ENCODE measurements at places on chromosomes 4 and X.

DNA sequence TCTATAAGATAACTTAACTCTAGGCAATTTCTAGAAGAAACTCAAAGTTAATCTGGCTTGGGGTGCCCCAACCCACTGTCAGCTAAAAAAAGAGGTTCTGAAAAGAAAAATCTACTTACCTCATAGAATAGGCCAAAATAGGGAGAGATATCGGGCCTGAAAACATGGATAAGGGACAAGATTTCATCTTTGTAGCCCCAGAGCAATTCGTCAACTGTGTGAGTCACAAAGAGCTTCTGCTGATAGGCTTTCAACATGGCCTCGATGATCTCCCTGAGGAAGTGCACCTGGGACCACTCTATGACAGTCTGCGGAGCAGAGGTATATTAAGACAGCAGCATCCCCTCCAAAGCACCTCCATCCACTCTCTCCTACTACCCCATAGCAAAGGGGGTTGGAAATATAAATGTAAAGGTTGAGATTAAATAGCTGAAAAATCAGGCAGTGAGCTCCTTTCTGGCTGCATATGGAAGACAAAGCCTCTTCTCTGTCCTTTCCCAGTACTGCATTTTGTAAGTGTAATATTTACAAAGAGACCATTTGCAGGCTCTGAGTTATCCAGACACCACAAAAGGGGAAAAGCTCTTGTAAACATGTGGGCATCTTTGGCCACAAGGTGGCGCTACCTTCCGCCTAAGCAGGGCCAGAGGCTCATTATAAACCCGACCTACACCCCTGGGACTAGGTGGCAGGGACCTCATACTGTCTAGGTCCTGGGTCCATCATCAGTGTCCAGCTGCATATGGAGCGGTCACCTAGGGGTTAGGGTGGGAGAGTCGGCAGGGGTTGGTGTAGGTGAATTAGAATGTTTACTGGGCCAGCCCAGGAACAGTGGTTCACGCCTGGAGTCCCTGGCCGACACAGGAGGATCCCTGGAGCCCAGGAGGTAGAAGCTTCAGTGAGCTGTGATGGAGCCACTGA lies 31.5 kb upstream of the NUP54 start:
- no peaks in the 10 kb centered on the region for H3K4me1 ChIP-seq
- peaks cover 19% of the 10 kb centered on the region for H3K36me3 ChIP-seq
- no peak overlapping the region for H3K4me3 ChIP-seq
- no peak overlapping the region for H3K27ac ChIP-seq
- H3K27me3 ChIP-seq = no peaks in the 10 kb centered on the region

GRCh38 chr4:90209922-90210321 lies 82.7 kb downstream of the CCSER1 start:
- no peaks in the 10 kb centered on the region for H3K4me1 ChIP-seq
- no peak overlapping the region for H3K4me3 ChIP-seq
- no peak for DNase-seq
- H3K27me3 ChIP-seq = no peaks in the 10 kb centered on the region
- H3K27ac ChIP-seq = no peak overlapping the region
- no peaks in the 10 kb centered on the region for H3K36me3 ChIP-seq

DNA sequence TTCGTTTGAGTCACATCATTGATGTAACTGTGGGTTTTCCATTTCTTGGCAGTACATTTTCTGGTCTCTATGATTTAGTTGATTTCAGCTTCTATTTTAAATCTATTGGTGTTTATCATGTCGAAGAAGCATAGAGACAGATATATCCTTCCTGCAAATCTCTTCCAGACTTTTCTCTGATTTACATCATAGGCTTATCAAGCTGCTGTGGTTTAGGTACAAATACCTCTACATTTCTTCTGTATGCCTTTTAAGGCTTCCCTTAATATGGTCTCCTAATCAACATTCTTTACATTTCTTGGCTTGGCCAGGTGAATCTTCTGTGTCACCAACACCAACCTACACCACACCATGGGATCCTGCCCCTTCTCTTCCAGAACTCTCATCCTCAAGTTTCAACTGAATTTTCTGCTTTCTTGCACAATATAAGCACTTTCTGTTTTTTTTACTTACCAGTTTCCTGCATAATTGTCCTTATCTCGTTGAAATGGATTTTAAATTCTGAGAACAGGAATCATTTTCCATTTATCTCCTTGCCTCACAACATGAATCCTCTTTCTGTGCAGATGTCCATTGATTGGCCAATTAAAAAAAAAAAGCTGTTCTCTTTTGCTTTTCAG lies 626.9 kb downstream of the ANKRD50 start:
- DNase-seq = no peak
- no peaks in the 10 kb centered on the region for H3K4me1 ChIP-seq
- H3K27me3 ChIP-seq = no peaks in the 10 kb centered on the region
- no peak overlapping the region for H3K4me3 ChIP-seq

DNA sequence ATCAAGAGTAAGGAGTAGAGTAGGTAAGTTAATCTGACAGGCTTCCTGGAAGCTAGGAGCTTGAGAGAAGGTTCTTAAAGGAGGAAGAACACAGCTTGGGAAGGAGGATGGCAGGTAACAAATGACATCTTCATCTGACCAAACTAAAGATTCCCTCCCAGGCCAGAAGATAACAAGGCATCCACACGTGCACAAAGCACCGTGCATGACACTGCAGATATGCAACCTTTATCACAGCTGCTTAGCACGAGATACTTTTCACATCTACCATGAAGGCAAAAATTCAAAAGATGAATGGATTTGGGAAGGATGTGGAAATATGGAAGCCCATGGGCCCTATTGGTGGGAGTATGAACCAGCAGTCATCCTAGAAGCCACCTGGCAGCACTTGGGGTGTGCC lies 34.3 kb downstream of the CD99L2 start:
- H3K4me3 ChIP-seq = no peak overlapping the region
- H3K4me1 ChIP-seq = no peaks in the 10 kb centered on the region
- no peak overlapping the region for H3K27ac ChIP-seq
- DNase-seq = no peak

- H3K4me3 ChIP-seq = no peak overlapping the region
- no peak for DNase-seq
- H3K27ac ChIP-seq = no peak overlapping the region
- H3K36me3 ChIP-seq = no peaks in the 10 kb centered on the region
Observed at GRCh38 chr4:84277923-84278322, 221.2 kb downstream of the NKX6-1 start.

Measured in right lobe of liver (tissue), 6 donors.